ENCODE measurements at places on chromosomes 4 and X.

- no peak for DNase-seq
These were observed 34.7 kb upstream of the MAB21L2 start for GRCh38 chr4:150547154-150547838.

- peak; percentile 55 for DNase-seq
These were observed 265.0 kb upstream of the FAT4 start for GRCh38 chr4:125049711-125050110.

DNA sequence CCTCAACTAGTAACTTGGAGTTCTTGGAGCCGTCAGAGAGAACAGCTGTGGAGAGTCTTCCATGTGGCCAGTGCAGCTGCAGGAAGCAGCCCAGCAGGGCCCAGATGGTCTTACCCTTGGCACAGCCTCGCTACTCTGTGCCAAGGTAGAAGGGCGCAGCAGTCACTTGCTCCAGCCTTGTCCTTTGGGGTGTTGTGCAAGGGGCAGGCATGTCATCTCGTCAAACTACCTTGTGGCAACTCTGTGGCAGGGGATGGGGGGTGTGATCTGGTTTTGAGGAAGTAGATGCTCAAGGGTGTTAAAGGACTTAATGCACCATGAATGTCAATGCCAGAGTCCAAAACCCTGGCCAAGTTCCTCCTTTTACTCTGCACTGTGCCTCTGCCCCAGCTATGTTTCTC, 34.2 kb upstream of the TBC1D14 start:
- DNase-seq, result no peak

- peak; percentile 80 for DNase-seq
These were observed at the start of gene UBL4A for GRCh38 chrX:154486396-154487207. UBL4A (minus strand) TSS chrX:154486615; CDS start chrX:154486584, 31 bp downstream.

All from amniotic epithelial cell (primary cell).